ENCODE measurements at places on chromosomes 1 and 21.
A peak's percentile ranks its signal among the peaks of the same experiment; 100 is the strongest.

DNA sequence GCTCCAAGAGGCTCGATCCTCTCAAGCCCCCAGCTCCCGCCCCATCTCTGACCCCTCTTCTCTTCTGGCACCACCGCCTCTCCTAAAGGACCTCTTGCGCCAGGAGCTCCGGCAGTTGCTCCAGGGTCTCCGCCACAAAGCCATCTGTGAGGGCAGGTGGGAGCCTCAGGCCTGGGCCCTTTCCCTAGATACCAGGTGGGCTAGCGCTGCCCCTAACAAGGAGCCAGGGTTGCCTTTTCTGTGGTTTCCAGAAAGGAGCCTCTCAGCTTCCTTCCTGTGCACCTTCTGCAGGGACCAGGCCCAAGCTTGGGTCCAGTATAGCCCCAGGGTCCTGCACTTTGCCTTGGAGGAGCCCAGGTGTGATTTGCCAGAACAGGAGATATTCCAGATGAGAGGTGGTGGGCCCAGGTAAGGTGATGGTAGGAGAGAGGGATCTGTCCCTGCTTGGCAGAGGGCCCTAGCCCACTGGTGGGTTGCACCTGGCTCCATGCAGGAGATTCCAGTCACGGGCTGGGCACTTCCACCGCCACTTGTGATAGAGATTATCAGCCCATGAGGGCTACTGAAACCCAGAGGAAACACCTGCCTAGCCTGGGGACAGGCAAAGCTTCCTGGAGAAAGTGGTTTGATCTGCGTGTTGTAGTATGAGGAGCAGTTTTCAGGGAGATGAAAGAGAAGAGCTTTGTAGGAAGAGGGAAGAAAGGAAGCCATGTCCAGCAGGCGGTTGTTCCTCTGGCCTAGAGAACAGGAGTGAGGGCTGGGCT lies 1.0 kb downstream of the CCDC24 start:
- no peak for DNase-seq

GRCh38 chr1:14466006-14466405 lies 132.5 kb upstream of the KAZN start:
- no peak for DNase-seq

- DNase-seq: peak; percentile 57
These were observed 24.7 kb upstream of the BECN2 start for GRCh38 chr1:241932845-241933244.

- DNase-seq: peak; percentile 74
These were observed 3.7 kb upstream of the SEMA4A start for GRCh38 chr1:156149374-156150332.

DNA sequence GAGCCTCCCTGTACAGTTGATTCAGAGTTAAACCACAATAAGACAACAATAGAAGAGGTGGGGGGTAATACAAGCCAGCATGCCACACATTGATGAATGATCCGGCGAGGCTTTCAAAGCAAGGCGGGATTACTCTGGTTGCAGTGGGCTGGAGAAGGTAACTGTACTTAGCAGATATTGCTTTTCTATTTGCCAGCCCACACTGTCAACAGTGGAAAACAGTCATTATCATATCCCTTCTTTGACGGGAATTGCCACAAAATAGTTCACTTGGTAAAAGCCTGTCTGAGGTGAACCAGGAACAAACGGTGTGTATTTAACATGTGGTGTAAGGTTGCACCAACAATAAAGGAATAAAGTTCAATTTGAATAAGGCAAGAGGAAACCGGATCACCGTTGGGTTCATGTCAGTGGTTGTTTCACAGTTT lies 5.8 kb upstream of the KCNJ15 start:
- no peak for DNase-seq

GRCh38 chr1:115555446-115555845 lies 86.3 kb upstream of the VANGL1 start:
- DNase-seq: no peak

DNA sequence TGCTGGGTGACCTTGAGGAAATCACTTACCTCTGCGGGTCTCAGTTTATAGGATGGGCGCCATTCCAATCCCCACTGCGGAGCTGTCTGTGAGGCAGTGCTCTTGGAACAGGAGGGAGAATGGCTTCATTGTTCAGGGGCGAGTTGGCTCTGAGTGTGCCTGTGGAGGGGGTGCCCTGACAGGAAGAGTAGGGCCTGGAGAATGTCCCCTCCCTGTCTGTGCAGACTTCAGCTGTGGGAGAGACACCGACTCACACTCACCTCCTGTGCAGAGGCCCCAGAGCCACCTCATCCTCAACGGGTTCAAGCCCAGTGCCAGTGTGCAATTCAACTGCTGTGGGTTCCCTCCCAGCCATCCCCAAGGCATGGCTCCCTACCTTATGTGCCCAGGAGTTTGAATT lies 17.1 kb downstream of the ADORA1 start:
- no peak for DNase-seq

DNA sequence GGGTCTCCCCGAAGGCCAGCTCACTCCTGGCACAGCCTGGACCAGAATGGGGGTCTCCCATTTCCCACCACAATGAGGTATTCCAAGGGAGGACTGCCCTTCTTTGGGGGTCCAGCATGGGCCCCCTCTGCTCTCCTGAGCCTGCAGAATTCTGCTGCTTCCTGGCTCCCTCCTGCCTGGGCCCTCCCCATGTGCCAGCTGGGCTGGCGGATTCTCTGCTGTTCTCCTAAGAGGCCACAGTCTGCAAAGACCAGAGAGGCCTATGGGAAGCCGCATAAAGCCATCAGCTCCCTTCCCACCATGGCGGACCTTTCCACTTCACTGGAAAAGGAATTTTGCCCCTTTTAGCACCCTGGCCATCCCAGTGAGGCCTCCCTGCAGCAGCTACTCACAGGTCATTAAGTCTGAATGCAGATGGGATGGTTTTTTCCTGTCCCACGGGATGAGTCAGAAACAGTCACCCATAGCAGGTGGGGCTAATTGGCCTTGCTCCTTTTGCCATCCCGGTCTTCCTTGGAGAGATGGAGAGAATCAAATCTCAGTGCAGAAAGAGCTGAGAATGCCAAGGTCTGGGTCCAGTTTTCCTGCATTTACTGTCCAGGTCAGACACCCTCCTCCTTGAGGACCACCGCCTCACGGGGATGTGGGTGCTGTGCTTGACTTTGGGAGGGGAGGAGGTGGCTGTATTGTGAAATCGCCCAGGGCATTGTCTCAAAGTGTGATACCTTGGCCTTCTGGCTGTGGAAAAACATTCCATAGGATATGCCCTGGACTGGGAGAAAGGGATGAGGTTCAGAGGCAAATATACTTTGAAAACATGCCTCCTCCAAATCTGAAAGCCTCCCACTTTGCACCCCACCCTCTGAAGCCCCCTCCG lies 23.2 kb downstream of the MYBPH start:
- no peak for DNase-seq

DNA sequence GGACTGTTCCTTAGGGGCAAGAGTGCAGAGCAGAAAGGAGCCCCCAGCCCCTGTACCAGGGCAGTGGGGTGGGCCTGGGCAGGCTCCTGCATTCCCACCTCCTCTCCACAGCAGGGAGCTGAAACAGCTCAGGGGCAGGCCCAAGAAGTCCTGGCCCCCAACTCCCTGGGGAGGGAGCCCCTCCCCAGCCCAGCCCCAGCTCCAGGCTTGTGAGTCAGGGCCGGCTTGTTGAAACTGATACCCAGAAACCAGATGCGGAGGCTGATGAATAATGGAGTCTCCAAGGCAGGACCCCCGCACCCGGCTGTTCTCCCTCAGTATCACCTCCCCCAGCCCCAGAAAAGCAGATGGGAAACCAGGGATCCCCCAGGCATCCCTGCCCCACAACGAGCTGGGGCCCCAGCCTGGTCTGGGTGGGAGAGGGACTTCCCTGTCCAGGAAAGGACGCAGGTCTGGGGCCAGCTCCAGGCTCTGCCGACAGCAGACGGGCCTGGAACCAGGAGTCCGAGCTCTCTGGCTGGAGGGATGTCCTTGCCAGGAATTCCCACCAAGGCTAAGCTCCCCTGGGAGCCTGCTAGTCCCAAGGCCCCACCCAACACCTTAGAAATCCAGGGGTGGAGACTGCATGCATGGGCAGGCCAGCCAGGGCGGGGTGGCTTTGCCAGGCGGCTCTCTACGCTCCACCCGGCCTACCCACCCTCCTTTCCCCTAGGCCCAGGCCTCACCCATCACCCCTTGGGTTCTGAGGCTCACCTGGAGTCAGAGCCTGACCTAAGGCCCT lies 2.7 kb downstream of the PLEKHG5 start:
- DNase-seq: no peak

- no peak for DNase-seq
These were observed 89.7 kb downstream of the ITSN1 start for GRCh38 chr21:33732038-33732437.

DNA sequence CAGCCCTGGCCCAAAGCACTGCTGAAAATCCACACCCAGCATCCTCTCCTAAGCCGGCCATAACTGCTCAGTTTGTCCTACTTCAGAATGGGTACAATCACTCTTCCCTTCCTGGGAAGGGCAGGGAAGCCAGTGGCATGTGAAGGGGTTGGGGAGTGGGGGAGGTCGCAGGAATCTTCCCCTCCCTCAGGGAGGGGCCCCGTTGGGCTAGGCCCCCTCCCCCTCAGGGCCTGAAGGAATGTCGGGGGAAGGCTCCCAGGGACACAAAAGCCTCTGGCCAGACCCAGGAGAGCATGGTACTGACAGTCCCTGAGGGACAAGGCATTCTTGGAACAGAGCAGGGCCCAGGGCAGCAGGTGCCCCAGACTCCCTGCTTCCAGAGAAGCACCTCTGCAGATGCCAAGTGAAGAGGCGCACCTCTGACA lies 1.2 kb downstream of the ELOVL1 start:
- DNase-seq: no peak

DNA sequence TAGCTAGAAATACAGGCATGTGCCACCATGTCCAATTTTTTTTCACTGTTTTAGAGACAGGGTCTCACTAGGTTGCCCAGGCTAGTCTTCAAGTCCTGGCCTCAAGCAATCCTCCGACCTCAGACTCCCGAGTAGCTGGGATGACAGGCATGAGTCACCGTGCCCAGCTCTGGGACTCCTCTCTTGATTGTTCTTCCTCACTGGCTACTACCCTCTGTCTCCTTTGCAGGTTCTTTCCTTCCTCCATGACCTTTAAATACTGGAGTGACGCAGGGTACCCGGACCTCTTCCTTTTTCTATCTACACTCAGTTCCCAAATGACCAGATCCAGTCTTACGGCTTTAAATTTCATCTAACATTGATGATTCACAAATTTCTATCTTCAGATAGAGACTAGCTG lies 34.9 kb downstream of the ASH1L start:
- no peak for DNase-seq

- DNase-seq: no peak
These were observed 69.0 kb upstream of the NEK7 start for GRCh38 chr1:198087831-198088230.

- DNase-seq: no peak
These were observed 10.1 kb upstream of the ABCA4 start for GRCh38 chr1:94130851-94131595.

GRCh38 chr21:42489006-42489563 lies 6.9 kb downstream of the RSPH1 start:
- no peak for DNase-seq

- DNase-seq: no peak
These were observed 61.9 kb downstream of the RHBG start for GRCh38 chr1:156430866-156431265.

DNA sequence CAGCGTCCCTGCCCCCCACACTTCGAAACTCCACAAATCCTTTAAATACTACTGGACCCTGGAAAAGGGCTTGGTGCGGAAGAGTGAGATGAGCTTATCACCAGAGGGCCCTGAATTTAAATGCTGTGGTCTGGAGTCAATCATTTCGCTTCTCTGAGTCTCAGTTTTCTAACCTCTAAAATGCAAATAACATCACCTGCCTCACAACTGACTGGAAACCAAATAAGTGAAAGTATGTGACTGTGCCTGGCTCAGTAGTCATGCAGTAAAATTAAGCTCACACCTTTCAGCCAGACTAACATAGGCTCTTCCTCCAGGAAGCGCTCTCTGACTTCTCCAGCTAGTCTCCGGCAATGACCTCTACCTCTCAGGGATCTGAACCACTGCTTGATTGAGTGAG lies 4.2 kb downstream of the GJA4 start:
- DNase-seq: peak; percentile 19

DNA sequence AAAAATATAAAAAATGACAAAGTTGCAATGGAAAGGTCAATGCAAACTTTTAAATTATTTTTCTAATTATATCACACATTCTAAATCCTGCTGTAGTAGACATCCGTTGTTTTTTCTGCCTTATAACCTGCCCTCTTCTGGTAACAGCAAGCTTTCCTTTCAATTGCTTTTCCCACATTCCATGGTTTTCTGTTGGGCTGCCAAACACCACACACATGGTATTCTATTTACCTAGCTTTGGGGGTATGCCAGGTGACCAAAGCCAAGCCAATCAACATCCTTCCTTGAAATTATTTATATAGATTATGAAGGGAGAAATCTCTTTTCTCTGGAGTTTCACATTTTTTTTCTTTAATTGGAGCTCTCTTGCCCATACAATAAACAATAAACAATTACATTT lies 3.4 kb upstream of the LAMC1 start:
- DNase-seq: no peak

Data from ecto neural progenitor cell (in vitro differentiated cells).